ENCODE measurements at places on chromosomes 2 and 18.
A peak's percentile ranks its signal among the peaks of the same experiment; 100 is the strongest.

- DNase-seq, result no peak
Observed at GRCh38 chr2:8214036-8214615, 467.7 kb upstream of the ID2 start.

DNA sequence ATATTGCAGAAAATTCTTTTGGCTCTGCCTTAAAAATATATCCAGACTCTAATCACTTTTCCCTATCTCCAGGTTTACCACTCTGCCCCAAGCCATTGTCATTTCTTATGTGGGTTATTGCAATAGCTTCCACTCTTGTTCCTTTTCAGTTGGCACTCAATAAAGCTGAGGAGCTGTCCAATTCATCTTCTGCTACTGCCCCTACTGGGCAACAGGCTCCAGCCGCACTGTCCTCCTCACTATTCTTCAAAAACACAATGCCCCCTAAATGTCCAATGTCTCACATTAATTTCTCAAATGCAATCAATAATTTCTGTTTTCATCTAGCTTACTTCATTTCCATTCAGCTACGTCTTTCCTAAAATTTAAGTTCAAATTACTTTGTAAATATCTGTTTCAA is 1262.5 kb upstream of the CDH2 start:
- DNase-seq, result no peak

DNA sequence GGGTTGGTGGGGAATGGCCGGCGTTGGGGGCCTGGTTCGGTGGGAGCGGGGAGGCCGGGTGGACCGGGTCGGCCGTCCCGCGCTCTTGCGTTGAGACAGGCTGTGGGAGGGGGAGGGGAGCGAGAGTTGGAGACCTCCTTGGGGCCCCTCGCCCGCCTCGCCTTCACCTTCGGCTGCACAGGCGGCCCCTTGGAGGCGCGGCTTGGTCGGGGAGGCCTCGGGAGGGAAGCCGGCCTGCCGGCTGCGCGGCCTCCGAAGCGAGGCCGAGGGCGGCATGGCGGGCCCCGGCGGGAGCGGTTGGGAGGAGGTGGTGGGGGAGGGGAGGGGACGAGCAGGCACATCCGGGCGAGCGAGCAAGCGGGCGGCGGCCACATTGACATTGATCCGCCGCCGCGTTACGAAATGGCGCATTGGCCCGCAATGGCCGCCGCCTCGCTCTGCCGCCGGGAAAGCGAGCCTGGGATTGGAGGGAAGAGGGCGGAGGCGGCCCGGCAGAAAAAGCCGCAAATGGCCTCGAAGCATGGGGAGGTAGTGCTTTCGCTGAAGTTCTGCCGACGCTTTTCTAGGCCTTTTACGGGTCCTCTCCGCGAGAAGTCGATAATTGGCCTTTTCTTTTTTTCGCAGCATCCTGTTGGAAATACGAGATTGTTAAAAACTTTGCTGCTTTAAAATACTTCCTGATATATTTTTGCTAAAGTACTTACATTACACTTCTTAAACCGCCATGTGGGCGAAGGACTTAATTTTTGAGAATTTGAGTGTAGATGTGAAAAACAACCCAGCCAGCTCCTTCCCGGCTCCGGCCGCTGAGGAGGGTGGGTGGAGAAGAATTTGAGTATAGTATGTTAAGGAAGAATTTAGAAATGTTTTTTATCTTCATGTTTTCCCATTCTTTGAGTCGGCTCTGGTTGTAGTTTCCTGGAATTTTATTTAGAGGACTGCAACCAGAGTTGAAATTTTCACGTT is 580 bp downstream of the HNRNPA3 start:
- DNase-seq, result peak; percentile 77

DNA sequence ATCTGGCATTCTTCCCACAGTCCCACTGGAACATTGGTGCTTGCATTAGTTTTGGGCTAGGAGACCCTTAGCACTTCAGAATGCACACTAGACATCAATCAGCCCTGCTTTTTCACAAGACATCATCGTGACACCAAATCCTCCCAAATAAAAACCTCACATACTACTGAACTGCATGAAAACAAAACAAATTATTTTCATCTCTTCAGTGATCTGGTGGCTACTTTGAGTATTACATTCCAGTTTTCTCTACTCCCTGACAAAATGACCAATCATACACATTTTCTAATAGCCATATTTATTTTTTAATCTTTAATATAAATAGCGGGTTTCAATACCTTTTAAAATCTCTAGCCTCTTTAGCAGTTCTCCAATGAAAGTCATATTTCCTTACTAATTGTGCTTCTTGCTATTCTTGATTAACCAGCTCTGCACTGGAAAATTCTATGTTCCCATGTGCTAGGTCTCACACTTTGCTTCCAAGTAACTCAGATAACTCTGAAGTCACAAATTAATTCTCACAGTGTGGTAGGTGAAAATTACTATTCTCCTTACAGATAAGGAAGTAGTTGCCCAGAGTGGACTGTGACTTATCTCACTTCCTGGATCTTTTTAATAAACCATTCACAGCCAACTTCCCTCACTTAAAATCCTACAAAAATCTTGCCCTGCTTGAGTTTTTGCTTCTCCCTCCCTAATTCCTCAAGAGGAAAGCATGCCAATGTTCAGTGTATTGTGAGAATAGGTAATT is 82.5 kb upstream of the EPB41L3 start:
- DNase-seq, result no peak

DNA sequence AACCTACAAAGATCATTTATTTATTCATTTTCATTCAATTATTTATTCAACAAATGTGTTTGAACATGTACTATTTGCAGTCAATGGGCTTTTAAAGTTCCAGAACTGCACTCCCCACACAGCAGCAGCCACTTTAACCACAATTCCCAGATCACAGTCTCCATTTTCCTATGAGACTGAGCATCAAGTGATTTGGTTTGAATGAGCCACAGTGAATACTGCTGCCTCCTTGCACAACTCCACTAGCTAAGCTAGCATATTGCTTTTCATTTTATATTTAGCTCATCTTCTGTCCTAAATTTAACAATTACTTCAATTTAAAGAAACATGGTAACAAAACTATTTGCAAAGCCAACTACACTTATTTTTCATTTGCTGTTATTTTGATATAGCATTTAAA is 353.4 kb upstream of the VRK2 start:
- no peak for DNase-seq
